ENCODE measurements at places on chromosomes 3 and 15. TPM values are rescaled to one million over a fixed set of nuclear protein-coding genes. Genes with fewer than 3 reads are reported as not detected.

The HESX1 gene
- 0.57 TPM for total RNA-seq

DNA sequence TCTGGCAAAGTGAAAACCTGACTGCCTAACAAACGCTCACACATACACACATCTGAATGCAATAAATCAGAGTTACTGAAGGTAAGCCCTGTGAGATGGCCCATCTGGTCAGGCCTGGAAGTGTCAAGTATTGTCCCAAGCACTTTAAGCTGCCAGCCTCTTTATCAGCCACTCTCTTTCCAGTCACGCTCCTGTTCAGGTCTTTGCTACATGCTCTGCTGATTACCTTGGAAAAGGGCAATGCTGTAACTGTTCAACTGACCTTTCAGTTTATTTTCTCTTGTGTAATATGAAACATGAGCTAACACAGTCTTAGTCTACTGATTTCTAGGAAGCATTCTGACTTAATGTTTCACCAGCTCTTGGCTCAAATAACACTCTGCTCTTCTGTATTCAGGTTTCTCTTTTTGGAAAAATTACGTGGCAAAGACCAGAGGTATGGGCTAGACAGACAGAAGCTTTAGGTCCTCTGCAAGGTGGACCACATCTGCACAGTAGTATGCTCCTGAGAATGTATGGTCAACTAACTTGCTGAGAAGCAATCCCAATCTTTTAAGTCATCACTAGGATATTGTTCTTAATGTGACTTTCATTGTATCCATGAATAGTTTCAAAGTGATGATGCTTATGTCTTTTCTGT, 44.5 kb downstream of the GBE1 start:
- no peak for DNase-seq

DNA sequence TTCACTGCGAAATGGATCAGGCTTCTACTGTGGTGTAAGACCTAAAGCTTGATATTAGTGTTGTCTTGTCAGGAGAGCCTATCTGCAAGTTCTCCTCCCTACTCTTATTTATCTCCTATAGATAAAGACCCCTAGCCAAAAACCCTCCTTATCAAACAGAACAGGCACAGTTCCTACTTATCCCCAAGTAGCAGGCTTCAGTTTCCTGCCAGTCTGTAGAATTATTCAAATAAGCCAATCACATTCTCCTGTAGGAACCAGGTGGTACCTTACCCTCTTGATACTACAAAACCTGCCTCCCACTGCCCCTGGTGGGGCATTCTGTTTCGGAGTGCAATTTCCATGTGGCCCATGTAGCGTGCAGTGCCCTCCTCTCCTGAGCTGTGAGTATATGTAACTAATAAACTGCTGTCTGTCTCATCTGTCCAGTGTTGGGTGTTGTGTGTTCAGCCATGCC, 28.7 kb downstream of the HDGFL3 start:
- DNase-seq: no peak

GRCh38 chr15:40082195-40082883, 26.3 kb downstream of the BMF start:
- no peak for DNase-seq

GRCh38 chr15:43029476-43029875, 76.4 kb downstream of the UBR1 start:
- DNase-seq: no peak

DNA sequence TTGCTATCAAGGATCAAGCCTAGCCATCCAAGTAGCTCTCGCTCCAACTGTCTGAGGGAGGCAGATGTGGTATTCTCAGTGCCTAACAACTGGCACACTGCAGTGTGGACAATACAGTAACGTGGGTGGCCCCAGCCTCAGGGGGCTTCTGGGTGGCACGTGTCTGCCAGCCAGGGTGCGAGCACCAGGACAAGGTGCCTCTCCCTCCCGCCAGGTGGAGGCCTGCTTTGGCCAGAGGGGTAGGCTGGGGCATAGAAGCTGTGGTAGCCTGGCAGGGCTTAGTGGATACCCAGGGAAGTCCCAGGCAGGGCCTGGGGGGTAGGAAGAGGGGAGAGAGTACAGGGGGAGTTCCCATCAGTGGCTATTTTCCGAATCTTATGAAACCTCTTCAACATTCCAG, 234.0 kb downstream of the PLCL2 start:
- no peak for DNase-seq
